ENCODE measurements at places on chromosomes 1 and 21.
A peak's percentile ranks its signal among the peaks of the same experiment; 100 is the strongest.

DNA sequence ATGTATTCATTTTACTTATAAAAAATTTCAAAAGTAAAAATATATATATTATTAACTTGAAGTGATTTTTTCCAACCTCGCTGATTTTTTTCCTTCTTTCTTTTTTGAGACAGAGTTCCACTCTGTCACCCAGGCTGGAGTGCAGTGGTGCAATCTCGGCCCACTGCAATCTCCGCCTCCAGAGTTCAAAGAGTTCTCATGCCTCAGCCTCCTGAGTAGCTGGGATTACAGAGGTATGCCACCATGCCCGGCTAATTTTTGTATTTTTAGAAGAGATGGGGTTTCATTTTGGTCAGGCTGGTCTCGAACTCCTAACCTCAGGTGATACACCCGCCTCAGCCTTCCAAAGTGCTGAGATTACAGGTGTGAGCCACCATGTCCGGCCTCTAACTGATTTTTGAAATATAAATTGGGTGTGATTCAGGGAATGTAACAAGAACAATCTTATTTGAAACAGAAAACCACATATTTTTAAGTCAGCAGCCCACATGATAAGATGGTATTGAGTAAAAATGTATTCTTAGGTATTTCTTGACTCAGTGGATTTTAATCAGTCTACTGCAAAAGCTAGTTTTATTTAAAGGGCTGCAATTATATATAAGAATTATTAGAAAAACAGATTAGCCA, 30.0 kb downstream of the ZBTB8B start:
- DNase-seq = no peak

GRCh38 chr1:235841938-235842545, 24.7 kb downstream of the LYST start:
- DNase-seq = no peak

GRCh38 chr1:56329970-56330369, 249.4 kb downstream of the PLPP3 start:
- no peak for DNase-seq

- DNase-seq = peak; percentile 48
These were observed at the start of gene MAPKAPK2 for GRCh38 chr1:206684478-206685333. Gene MAPKAPK2 (plus strand): TSS chr1:206684905. CDS start chr1:206685230, 325 bp downstream.

DNA sequence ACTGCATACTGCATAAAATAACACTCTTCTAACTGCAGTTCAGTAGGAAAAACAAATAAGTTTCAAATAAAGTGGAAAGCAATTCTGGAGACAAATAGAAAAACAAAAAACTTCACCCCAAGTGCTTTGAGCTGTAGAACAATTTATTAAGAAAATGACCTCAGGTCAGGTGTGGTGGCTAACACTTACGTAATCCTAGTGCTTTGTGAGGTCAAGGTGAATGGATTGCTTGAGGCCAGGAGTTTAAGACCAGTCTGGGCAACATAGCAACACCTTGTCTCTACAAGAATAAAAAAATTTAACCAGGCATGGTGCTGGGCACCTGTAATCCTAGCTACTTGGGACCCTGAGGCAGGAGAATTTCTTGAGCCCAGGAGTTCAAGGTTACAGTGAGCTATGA, 5.0 kb upstream of the PPT1 start:
- no peak for DNase-seq

GRCh38 chr1:87563211-87563610, 234.5 kb downstream of the LMO4 start:
- DNase-seq = no peak

DNA sequence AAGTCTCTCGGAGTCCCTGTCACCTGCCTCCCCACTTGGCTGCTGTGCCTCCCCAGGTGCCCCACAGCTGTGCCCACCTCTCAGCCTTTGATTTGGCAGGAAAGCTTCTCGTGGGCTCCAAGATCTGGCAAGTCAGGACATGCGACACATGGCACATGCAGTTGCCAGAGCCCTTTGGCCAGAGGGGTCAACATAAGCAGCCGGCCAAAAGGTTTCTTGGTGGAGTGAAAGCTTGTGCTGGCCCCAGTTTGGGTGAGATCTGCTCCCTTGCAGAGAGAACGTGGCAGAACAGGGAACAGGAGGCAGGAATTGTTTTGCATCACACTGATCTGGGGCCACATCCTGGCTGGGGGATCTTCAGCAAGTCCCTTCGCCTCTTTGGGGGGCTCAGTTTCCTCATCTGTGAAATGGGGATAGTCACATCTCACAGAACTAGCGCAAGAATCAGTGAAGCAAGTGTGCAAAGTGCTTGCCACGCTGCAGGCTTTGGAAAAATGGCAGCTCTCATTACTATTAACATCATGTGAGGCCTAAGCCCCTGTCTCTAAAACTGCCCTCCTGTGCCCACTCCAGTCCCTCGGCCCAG, 232.6 kb downstream of the TRABD2B start:
- no peak for DNase-seq

DNA sequence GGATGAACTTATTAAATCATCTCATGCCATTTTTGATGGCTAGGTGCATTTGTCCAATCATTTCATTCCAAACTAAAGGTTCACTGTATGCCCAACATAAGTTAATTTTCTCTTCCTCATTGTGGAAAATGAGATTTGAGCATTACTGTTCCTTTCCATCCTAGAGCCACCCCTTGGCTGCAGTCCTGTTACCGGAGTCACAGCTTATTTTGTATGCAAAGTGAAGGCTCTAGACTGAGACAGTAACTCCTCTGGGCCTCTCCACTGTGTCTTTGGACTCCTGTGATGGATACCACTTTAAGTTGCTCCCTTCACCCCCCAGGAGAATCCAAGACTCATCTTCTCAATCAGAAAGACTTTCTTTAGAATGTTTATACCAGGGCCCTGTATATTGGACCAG, 59.7 kb downstream of the FGGY start:
- no peak for DNase-seq

GRCh38 chr1:225692517-225692879, 39.6 kb upstream of the ENAH start:
- no peak for DNase-seq
